Articular chondrocyte of knee joint (primary cell): ENCODE measurements at places on chromosomes 5 and 9. TPM values are rescaled to one million over a fixed set of nuclear protein-coding genes. Genes with fewer than 3 reads are reported as not detected.

Gene UGT3A2
- total RNA-seq: not detected in 2 replicates

Gene TAF1L
- total RNA-seq: under 0.01 TPM in 2 replicates

Gene RLN2
- total RNA-seq: not detected in 2 replicates

Gene OR1K1
- total RNA-seq: not detected in 2 replicates

Gene TEX48
- total RNA-seq: not detected in 2 replicates

Gene PPP3R2
- not detected in 2 replicates for total RNA-seq

Gene SURF1
- 25.6 and 28.0 TPM in 2 replicates for total RNA-seq
